ENCODE measurements at places on chromosomes 6 and 20.
A peak's percentile ranks its signal among the peaks of the same experiment; 100 is the strongest.

GRCh38 chr6:140985679-140986275 lies 1146.9 kb upstream of the GJE1 start:
- DNase-seq: no peak

- DNase-seq: no peak
These were observed 680 bp upstream of the MTCH1 start for GRCh38 chr6:36986704-36987047.

DNA sequence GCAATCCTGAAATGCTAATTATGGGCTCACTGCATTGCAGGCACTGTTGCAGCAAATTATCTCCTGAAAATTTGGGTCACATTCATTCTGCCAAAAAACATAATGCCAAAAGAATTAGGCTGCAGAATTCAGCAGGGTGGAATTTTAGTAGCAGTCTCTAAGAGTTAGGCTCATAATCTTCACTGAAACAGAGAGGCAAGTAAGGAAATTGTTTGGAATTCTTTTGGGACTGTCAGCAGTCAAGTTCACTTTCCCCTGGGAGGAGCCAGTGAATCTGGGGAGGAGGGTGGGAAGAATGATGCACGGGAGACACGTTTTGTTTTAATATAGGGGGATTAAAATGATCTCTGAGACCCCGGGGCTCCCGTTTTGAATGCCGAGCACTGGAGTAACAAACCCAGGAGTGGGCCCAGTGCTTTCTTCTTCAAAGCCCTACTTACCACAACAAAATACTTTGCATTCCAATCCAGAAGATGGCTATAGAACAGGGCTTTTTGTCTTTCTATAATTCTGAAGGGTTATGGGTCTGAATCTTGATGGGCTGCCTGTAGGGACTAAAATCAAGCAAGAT lies 44.7 kb downstream of the SOBP start:
- no peak for DNase-seq

DNA sequence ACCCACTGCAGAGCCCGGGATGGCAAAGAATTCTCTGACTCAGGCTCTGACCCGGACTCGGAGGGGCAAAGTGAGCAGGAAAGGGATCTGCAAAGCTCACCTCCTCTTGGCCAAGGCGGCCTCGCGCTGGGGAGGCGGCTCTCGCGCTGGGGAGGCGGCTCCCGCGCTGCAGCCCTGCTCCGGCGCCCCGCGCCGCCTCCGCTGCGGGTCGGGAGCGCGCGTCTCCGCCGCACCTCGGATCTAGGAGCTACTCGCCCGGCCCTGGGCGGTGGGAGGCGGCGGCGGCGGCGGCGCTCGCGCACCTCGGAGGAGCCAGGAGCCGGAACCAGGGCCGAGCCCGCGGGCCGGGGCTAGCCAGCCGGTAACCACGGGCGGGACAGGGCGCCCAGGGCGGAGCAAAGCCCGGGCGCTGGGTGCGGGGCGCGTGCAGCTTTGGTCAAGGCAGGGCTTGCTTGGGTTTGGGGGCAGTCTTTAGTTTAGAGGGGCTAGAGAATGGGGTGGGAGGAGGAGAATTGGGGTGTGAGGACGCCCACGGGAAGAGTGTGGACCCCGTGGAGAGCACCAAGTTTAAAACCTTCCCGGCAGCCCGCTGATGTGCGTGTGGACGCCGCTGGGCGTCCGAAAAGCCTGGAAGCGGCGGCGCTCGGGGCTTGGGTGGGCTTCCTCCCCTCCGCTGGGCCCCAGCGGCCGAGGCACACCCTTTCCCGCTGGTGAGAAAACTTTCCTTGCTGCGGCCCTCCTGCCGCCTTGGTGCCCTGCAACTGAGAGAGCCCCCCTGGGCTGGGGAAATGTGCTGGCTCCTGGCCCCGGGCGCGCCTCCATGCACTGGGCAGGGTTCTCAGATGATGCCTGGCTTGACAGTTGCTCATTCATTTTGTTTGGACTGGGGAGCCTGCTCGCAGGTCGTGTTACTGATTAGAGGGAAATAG lies at the start of gene MRAP2:
TSS of gene MRAP2 (plus strand) at position 250 of the 929 bp plus-strand sequence. CDS start 21,547 bp downstream, outside the sequence.
- DNase-seq: peak; percentile 16

- DNase-seq: no peak
These were observed 433 bp upstream of the SLC17A1 start for GRCh38 chr6:25832307-25832662.
